AG08395 (cell line): ENCODE measurements at places on chromosomes 12 and 14.

GRCh38 chr12:120209851-120210250, 8.9 kb upstream of the RPLP0 start:
- no peak for DNase-seq

DNA sequence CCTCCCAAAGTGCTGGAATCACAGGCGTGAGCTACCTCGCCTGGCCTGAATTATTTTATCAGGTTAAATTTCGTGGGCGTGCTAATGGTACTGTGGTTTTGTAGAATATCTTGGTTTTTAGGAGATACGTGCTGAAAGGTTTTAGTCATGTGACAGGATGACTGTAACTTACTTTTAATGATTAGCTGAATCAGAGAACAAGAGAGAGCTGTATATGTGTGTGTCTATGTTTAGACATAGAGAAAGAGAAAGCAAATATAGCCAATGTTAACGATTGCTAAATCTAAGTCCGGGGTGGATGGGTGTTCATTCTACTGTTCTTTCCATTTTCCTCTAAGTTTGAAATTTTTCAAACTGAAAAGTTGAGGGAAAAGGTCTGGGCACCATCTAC, 9.2 kb upstream of the PNMA1 start:
- no peak for DNase-seq

GRCh38 chr14:102848830-102849525, 71.7 kb downstream of the TRAF3 start:
- DNase-seq, result peak; percentile 71

DNA sequence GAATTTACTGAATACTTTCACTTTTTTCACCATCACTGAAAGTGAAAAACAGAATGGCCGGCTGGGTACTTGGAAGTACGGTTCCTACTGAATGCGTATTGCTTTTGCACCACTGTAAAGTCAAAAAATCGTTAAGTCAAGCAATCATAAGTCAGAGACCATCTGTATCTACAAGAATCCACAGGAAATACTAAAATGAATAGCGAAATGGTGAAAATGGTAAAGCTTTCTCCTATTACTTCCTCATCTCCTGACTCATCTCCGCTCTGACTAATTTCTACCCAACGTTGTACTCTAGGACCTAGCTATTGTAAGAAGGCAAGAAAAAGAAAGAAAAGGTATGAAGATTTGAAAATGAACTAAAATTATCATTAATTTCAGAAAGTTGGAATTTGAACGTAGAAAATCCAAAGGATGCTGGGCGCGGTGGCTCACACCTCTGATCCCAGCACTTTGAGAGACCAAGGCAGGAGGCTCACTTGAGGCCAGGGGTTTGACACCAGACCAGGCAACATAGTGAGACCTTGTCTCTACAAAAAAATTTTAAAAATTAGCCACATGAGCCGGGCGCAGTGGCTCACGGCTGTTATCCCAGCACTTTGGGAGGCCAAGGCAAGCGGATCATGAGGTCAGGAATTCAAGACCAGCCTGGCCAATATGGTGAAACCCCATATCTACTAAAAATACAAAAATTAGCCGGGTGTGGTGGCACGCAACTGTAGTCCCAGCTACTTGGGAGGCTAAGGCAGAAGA, 5.3 kb upstream of the CDCA4 start:
- DNase-seq, result no peak
